ENCODE measurements at places on chromosomes 16 and 17. TPM values are rescaled to one million over a fixed set of nuclear protein-coding genes. Genes with fewer than 3 reads are reported as not detected.
A peak's percentile ranks its signal among the peaks of the same experiment; 100 is the strongest.

DNA sequence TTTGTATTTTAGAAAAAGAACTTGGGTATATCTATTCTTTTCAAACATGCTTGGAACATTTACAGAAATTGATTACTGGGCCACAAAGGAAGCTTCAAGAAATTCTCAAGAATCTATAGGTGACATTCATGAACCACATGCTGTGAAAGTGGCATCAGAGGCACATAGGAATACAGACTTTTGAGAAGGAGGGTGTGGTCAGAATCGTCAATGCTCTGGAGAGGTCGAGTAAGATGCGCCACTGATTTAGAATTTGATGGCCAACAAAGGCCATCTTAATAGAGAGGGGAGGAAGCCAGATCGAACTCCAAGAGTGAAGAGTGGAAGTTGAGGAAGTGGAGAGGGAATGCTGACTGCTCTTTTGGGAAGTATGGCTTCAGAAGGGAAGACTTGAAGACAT lies 3.5 kb upstream of the NSMCE1 start:
- no peak for DNase-seq

GRCh38 chr17:45700171-45701090 lies 83.7 kb upstream of the CRHR1 start:
- no peak for DNase-seq

DNA sequence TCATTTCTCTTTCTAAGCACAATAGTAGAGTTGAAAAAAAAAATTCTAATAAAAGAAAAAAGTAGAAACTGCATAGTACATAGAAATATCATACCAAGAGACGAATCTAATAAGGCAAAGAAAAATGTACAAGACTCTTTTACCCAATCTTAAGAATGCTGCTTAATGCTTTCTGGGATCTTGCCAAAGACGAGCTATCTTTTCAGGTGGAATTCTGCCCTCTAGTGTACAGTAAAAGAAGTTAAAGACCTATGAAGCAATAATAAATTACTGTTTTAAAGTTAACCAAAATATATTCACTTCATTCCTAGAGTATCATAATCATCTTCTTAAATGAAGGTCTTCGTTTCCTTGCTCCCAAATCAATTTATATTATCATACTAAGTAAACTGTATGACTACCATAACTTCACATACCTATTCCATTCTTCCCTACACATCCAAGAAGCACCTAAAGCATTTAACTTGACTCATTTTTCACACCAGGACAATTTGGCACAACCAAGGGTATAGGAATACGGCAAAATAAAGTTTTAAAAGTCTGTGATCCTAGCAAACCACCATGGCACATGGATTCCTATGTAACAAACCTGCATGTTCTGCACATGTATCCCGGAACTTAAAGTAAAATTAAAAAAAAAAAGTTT lies 47.7 kb downstream of the CFDP1 start:
- DNase-seq = no peak

DNA sequence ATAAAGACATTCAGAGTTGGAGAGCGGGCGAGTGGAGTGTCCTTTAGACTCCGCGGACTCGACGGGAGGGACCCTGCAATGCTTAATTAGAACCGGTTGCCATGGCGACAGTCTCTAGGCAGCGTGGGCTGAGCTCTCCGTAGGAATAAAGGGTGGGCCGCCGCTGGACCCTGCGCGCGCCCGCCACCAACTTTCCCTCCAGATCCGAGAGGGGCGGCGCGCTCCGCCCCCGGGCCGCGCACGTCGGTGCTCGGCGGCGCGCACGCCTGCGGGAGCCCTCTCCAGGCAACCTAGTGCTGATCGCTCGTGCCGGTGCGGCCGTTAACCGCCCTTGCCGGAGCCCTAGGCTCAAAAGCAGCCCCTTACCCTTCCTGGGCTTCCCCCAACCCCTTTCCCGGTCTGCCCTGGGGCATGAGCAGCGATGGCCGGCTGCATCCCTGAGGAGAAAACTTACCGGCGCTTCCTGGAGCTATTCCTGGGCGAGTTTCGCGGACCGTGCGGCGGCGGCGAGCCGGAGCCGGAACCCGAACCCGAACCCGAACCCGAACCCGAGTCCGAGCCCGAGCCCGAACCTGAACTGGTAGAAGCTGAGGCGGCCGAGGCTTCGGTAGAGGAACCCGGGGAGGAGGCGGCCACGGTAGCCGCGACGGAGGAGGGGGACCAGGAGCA lies at the start of gene PPM1E:
Gene PPM1E (plus strand): TSS at position 278 of the 669 bp plus-strand sequence.
- DNase-seq = peak; percentile 51

DNA sequence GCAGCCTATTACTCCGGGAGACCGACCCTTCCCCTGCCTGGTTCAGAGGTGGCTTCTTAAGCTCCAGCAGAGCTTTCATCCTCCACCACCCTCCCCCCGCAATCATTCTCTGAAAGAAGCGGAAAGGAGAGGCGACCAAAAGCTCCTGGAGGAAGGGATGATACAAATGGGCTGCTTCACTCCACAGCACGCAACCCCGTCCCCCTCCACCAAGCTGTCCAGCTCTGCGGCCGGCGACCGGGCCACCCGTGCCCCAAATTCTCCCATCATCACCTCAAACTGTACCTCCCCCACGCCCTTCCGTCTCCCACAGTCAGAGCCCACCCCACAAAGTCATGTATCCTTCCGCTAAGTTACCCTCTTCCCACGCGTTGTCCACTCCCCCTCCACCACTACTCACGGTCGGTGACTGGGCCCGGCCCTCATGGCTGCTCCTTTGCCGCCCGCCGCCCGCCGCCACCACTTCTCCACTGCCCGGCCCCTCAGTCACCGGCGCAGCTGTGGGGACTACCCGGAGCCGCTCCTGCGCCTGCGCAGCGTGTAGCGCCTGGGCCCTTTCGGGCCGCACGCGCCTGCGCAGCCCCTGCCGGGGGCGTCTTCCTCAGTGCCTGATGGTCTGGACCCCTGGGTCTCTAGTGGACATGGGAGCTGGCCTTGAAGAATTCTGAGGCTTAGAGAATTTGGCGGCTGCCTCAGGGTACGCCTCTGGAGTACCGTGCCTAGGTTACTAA lies at the start of gene FAM222B:
Gene FAM222B (minus strand): TSS at position 509 of the 731 bp plus-strand sequence. CDS start 76,123 bp downstream, outside the sequence.
- peak; percentile 92 for DNase-seq

DNA sequence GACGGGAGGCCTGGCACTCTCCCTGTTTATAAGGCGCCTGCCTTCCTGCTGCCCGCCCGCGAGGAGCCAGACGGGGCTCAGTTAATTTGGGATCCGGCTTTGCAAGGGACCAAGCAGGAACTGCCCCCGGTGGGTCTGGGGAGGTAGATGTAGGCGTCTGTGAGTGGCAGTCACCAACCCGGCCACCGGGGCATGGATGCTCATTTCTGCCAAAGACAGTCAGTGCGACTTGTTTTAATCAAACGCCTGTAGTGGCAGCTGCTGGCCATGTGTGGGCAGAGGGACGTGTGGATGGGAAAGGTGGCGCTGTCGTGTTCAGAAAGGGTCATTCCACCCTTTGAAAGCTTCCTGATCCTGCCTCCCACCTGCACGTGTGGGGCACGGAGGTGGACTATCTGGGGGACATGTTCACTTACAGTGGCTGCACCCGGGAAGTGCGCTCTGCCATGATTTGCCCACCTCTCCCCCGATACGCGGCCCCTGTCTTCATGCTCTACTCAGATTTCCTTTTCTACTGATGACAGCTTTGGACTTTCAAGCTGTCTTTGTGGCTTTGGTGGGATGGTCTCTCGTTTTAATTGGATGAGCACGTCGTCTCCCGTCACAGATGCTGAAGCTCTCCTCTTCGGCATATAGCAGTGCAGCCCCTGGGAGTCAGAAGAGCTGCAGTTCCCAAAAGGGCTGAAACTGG lies 60.3 kb upstream of the CIBAR2 start:
- DNase-seq = no peak

HOXB7 gene
- total RNA-seq = not detected

MEOX1 gene
- total RNA-seq = 0.11 TPM

CUEDC1 gene
- not detected for total RNA-seq
